Forelimb muscle (tissue), 1 donor: ENCODE measurements at places on chromosomes 4 and X.

DNA sequence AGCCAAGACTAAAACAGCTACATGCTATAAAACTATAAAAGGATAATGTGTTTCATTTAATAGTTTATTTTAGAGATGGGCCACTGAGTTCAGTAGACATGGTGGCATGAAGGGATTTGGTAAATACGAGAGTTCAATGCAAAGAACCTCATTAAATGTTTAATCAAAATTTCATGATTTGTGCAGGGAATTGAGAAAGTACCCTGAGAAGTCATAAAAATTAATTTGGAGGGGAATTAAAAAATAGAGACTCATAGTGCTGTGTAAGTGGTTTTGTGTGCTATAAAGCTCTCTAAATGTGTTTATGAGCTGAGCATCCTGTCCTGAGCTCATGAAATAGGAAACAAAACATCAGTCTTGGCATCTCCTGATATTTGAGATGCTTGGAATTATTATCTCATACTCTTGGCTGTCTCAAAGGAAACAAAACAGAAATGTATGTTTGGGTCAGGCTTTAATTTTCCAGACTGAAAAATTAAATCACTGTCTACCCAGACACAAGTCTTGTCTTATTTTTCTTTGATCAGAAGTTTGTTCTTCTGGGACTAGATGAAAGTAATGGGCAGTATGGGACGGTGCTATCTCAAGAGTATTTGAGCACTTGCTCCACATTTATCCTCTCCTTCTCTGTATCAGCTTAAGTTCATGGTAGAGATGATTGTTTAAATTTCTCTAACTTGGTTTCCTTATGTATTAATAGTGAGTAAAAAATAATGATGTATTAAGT, 38.0 kb upstream of the EMCN start:
- DNase-seq, result peak; percentile 70

DNA sequence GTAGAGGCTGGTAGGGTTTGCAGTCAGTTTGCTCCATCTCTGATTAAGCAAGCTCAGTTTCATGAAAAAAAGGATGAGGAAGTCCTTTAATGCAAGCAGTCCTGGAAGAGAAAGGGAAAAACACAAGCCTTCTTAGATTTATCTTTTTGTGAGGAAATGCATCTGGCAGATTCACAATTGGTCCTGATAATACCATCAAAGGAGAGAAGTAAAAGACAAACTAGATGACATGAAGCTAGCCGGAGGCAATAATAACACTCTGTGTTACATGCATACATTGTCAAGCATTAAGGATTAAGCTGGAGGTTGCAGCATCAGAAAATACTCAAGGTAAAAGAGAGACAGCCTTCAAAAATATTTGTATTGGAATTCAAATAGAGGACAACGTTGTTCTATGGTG, 356.0 kb upstream of the TEX13C start:
- DNase-seq, result no peak

DNA sequence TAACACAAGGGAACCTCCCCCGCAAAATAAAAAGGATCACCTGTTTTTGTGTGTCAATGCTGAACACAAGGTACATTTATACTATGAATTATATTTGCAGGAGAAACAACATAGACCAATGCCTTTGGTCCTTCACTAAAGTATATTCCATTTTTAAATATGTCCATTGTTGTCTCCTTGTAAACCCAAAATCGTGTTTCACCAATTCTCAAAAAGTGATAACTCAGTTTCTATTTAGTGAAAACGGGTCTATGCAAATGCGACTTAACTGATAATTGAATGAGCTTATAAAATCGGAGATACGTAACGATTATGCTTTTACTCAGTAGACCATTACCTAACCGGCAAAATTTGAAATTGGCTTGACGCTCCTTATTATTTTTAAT, 2.1 kb downstream of the BRWD3 start:
- no peak for DNase-seq

- no peak for DNase-seq
Measured at GRCh38 chrX:121854614-121854911, 807.2 kb downstream of the GLUD2 start.

DNA sequence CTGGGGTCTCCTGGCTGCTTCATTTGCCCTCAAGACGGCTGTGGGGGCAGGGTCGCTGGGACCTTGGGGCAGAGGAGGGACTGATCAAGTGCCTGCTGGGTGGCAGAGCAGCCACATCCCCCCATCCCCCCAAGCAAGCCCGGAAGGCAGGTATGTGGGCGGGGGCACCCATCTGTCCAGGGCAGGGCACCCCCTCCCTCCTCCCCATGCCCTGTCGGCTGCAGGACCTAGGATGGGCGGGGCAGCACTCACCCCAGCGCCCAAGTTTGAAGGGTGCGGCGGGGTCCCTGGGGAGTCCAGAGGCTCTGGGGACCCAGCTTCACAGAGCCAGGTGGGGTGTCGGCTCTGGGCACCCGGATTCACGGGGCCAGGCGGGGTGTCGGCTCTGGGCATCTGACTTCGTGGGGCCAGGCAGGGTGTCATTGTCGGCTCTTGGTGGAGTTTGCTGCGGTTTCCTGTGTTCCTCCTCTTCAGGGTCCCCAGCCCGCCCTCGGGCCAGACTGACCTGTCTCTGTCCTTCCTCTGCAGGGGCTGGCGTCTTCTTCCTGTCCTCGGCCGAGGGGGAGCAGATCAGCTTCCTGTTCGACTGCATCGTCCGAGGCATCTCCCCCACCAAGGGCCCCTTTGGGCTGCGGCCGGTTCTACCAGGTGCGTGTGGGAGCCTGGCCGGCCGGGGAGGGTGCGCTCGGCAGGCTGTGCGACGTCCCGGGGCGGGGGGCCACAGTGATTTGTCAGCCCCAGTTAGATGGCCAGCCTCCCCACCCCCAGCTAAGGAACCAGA, 22.1 kb downstream of the DOK7 start:
- DNase-seq, result no peak

DNA sequence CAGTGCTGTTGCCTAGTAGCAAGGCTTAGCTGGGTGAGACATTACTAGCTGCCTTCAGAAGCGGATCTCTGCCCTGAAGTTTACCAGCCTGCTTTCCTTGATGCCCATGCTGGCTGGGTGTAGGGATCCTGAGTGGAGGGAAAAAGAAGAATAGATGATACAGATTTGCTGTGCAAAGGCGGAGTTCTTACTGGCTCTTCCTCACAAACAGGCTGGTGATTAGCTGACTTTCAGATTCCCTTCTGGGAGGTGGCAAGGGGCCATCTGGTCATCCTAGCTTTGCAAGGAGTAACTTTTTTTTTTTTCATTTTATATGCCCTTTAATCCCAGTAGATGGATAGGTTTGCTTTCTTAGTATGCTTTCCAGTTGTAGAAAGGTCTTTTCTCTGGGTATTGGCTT, 44.8 kb downstream of the SMARCA5 start:
- DNase-seq, result no peak

- no peak for DNase-seq
Measured at GRCh38 chr4:188412499-188412898, 273.3 kb downstream of the TRIML1 start.
